Fibroblast of the aortic adventitia (primary cell): ENCODE measurements at places on chromosomes 7 and 10. TPM values are rescaled to one million over a fixed set of nuclear protein-coding genes. Genes with fewer than 3 reads are reported as not detected.

Gene CYREN
- 23.5 and 46.4 TPM in 2 replicates for total RNA-seq

Gene GOLGA7B
- not detected in 2 replicates for total RNA-seq

- no peak for DNase-seq
Observed at GRCh38 chr7:140262242-140262903, 85.6 kb upstream of the KDM7A start.

- DNase-seq, result no peak
Observed at GRCh38 chr10:98365406-98366061, 49.4 kb downstream of the PYROXD2 start.

Gene ZNF503
- total RNA-seq, result 21.7 and 29.8 TPM in 2 replicates

DNA sequence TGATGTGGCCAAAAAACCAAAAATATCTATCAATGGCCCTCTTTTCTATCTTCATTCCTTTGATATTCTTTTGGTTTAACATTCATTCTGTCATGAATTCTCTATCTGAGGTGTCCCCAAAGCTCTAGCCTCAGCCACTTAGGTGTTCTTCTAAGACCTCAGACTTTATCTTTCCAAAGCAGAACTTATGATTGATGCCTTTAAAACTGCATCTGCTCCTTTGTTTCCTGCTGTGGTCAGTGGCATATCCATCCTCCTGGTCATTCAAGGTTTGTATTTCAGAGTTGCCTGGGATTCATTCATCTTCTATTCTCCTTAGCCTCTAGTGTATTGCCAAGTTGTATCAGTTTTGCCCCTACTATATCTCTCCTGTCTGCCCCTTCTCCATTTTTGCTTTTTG, 30.6 kb downstream of the FHIP2A start:
- no peak for DNase-seq

DNA sequence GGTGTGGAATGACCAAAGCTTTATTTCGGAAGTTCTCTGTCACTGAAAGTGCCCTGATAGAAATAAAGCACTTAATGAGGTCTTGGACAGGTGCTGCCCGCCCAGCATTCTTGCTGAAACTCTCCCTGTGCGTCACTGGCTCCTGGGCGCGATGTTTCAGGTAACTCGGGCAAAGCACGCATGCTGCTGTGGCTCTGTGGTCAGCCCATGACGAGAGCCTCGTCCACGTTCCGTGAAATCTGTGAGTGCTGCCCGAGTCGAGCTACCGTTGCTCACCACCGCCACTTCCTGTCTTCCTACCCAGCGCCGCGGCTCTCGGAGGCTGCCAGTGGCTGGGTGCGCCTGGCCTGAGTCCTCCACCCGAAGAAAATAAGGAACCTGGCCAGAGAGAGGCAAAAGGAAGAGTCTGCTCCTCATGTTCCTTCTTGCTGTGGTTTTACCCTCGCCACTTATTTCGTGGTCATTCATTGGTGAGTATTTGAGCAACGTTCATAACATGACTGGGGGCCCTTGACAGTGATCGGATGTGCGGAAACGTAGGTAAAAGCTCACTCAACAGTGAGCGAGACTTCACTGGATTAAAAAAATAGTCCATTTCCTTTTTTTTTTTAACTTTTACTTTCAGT, 95.5 kb downstream of the MAP3K8 start:
- no peak for DNase-seq

DNA sequence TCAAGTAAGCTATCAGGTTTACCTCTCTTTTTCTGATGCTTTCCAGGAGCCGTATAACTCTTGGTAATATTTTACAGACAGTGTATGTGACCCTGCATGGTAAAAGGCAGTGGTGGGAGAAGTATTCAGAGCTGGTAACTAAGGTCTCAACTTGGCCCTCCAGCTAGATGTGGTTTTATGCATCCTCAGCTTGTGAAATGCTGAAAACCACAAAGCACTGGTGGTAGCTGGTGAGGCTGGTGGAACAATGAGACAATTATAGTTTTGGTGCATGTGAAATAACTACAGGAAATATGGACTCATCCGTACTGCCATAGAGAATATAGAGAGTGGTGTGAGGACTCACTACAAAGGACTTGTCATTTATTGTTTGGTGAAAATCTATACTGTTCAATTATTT, 383.0 kb upstream of the PCDH15 start:
- DNase-seq, result no peak

DNA sequence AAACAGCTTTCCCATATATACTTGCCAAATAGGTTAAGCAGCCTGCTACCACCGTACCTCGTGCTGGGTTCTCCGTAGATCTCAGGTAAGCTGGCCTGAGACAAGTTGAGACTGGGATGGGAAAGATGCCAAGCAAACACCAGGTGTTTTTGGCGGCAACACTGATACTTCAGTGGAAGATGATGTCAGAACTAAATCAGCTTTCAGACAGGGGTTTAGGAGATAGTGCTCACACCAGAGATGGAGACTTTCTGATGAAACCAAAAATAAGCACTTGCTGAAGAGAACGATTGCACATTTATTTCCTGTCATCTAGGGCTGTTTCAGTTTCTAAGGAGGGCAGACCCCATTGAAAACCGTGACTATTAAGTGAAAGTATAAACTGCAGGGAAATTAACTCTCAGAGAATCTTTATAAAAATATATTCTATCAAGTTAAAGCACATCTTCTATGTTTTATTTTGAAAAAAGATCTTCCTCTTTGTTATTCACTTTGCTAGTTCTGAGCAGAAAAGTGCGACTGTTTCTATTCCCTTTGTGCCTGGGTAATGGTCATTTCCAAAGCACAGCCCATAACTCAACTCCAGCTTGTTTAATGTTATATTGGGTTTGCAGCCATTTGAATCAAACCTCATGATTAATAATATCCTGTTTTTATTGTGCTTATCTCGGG, 149.9 kb downstream of the CPED1 start:
- DNase-seq, result peak; percentile 45

Gene SCART1
- total RNA-seq, result 1.6 and 13.5 TPM in 2 replicates

Gene NEUROD6
- not detected in 2 replicates for total RNA-seq

GRCh38 chr7:150909200-150909995, 57.1 kb downstream of the AOC1 start:
- no peak for DNase-seq

DNA sequence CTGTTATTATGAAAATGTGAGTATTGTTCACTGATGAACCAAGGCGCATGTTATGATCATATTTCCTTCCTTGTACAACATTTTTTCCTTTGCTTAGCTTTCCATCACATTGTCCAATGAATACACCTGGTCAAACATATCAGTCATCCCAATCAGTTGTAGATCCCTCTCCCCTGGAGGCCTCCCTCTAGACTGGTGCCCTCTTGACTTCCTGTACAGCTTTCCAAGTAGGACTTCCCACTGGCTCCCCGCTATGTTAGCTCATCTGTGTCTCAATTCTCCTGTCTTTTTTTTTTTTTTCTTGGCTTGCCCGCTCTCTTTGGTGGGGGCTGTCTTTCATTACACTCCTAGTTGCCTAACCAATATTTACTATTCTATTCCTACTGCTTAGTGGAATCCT, 214.2 kb upstream of the NPY start:
- no peak for DNase-seq

Gene FAM25G
- total RNA-seq, result not detected in 2 replicates

Gene TMEM273
- 0.57 TPM in 1 of 2 replicates, not detected in the other for total RNA-seq

Gene PRF1
- not detected in 2 replicates for total RNA-seq

DNA sequence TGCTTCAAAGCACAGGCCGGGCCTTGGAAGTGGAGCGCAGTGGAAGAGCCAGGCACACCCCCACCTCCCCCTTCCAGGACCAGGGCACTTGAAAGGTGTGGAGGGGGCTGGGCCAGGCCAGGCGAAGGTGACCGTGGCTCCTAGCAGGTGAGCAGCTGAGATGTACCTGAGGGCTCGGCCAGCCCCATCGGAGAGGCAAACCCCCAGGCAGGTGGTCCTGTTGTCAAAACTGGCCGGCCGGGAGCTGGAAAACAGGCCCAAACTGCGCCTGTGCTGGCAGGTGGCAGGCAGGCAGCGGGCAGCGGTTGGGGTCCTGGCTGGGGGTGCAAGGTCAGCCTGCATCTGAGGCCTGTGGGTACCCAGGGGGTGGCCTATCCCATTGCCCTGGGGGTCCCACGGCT, 96.4 kb upstream of the DNAAF5 start:
- DNase-seq, result no peak

Gene TBX20
- total RNA-seq, result 2.0 and 6.4 TPM in 2 replicates

Gene NUTM2B
- 0.09 TPM in 1 of 2 replicates, not detected in the other for total RNA-seq

Gene SFRP4
- total RNA-seq, result 40.9 and 171 TPM in 2 replicates

Gene CFAP43
- total RNA-seq, result 0.36 and 0.41 TPM in 2 replicates

DNA sequence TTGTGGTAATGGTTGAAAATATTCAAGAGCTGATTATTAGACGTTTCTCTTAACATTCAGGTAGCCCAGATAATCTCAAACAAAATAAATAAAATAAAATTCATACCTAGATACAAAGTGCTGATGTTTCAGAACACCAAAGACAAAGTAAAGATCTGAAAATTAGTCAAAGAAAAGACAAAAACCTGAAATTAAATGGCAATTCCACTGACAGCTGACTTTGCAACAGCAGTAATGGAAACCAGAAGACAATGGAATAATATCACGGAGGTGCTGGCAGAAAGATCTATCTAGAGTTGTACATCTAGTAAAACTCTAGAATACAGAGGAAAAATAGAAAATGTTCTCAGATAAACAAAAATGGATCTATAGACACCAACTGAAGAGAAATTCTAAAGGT, 58.0 kb upstream of the IKZF1 start:
- no peak for DNase-seq

DNA sequence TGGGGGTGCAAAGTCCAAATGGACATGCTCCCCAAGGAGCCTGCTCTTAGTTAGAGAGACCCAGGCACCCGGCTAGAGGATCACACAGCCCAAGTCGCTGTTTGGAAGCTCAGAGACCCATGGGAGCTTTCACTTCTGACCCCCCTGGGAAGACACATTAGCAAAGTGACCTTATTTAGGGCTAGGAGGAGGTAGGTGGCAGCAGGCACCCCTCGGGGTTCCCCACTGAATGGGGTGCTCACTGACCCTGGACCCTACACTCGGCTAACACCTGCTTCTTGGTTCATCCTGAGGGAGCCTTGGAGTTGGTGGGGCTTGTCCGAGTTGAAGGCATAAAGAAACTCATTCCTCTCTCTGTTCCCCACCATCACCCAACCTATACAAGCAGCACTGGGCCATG, 27.1 kb upstream of the HABP2 start:
- DNase-seq, result no peak

GRCh38 chr7:155820788-155821187, 8.5 kb upstream of the SHH start:
- DNase-seq, result no peak

Gene ARHGEF5
- total RNA-seq, result 1.6 and 3.2 TPM in 2 replicates
